Activated T-cell treated with anti-CD3 and anti-CD28 coated beads, Interleukin-2, amount 50 U/mL, for 72 hours (primary cell): ENCODE measurements at places on chromosomes 2 and 18.

GRCh38 chr2:220335591-220335915 lies 708.1 kb downstream of the SLC4A3 start:
- no peak for DNase-seq

DNA sequence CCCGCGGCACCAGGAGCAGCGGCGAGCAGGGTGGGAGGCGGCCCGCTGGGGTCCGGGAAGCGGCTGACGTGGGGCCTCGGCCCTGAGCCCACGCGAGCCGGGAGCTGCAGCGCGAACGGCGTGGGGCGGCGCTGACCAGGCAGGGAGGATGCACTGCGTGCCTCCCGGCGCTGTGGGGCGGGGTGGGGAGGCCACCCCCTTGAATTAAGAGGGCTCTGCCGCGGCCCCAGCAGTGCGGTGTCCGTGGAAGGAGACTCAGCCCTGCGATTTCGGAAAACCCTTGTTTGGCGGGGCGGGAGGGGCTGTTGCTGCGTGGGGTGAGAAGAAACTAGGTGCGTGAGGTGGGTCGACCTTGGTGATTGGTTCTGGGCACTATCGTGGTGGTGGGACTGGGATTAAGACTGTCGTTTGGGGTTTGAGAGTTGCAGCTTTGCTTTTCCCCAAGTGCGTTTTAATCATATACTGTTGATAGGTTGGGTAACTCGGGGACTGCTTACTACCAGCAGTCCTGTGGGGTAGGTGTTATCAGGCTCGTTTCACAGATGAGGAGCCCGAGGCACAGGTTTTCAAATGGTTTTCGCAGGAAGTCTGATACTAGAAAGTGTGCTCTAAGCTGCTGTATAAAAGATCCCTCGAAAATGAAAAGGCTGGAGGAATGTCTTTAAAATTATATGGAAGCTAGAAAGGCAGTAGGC lies 722 bp downstream of the ACSL3 start:
- peak; percentile 53 for DNase-seq

DNA sequence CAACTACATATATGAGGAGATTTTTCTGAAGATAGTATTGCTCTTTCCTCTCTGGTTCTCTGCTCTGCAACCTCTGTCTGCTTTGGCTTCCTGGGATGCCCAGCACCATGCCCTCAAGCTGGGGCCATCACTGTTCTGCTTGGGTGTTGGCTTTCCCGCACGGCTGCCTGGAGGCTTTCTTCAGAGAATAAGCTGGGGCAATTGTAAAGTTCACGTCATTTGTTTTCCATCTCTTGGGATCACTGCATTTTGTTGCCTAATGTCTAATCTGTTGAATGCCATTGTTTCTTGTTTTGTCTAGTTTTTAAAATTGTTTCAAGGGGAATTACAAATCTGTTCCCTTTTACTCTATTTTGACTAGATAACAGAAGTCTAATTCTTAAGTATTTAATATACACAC lies 437.3 kb upstream of the NRP2 start:
- no peak for DNase-seq

DNA sequence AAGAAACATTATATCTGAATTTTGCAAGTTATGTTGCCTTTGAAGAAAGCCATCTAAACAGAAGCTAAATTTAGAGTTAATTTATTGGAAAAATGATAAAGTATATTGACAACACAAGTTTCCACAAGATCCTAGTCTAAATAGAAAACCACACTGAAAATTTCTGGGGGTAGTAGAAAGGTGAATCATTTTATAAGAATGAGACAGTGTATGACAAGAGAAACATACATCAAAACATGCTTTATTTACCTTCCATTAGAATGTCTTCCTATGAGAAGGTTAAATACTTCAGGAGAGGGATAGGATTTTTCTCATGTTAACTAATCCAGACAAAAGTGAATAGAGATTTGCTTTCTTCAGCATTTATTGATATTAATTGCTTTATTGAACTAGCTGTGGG lies 1389.8 kb upstream of the ZEB2 start:
- no peak for DNase-seq

- DNase-seq, result no peak
Observed at GRCh38 chr2:26317377-26318105, 28.4 kb upstream of the SELENOI start.

- DNase-seq, result peak; percentile 62
Observed at GRCh38 chr2:232633413-232634205, at the start of gene EFHD1. TSS of gene EFHD1 (plus strand) at chr2:232633604. CDS start at chr2:232633705, 101 bp downstream.

DNA sequence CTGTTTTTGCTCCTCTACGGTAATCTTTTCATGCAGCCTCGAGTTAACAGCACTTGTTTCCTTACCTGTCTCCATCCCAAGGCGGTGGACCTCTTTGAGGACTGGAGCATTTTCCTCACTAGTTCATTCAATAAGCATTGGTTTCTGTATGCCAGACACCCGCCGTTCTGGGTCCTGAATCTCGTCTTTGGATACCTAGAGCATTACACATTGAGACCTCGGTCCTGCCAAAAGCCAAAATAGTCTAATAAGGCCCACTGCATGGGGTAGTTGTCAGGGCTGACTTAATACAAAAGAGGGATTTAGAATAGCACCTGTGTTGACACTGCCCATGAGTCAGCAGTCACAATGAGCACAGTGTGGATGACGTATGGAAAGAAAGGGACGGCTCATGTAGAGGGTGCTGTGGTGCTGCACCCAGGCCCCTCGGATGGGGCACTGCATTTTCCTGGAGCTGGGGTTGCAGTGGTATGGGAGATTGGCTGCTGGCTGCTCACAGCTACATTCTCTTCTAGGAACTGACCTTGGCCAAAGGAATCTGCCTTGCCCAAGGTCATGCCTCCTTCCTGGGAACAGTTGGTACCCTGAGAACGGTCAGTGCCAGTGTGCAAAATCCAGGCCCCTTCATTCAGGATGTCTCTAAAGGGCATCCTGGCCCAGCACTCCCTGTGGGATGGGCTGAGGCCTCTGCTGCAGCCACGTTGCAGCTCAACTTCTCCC lies 126.9 kb upstream of the NCK2 start:
- no peak for DNase-seq

DNA sequence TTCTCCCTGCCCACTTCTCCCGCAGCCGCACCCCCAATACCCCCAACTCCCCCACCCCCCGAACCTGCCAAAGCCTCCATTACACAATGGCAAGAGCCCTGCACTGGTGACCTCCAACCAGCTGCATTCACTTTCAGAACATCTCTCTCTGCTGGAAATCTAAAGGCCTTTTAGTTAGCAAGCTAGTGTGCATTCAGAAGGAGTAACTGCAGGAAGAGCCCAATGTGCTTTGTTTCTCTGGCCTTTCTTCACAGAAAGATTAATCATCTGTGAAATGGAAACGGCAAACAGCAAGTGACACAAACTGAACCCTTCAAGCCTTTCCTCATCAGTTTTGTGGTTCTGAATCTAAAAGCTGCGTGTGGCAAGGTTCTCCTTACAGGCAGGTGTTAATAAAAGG lies 124.2 kb downstream of the OLA1 start:
- no peak for DNase-seq

- DNase-seq, result no peak
Observed at GRCh38 chr2:66387016-66387753, 47.7 kb upstream of the MEIS1 start.

- DNase-seq, result no peak
Observed at GRCh38 chr2:45894211-45894610, 242.7 kb downstream of the PRKCE start.

GRCh38 chr2:98664323-98664722 lies 55.9 kb downstream of the UNC50 start:
- peak; percentile 70 for DNase-seq

GRCh38 chr2:183606022-183606717 lies 481.9 kb downstream of the NUP35 start:
- DNase-seq, result no peak

DNA sequence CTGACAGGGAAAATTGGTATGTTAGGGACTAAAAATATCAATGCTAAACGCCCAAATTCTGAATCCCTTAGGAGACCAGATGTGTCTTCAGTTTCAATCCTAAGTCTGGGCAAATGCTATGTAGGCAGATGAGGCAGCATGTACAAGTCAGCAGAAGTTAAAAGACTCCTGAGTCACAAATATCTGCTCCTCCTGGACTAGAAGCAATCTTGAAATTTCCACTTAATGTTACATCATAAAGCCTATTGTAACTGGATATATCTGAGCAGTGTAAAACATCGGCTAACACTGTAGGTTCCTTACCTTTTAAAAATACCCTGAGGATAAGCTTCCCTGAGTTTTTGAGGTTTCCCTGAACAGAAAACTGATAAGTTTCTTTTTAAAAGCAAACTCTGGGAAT lies 1087.6 kb upstream of the PIK3C3 start:
- no peak for DNase-seq
